Frontal cortex (tissue), 4 donors: ENCODE measurements at places on chromosomes 7 and 10. TPM values are rescaled to one million over a fixed set of nuclear protein-coding genes. Genes with fewer than 3 reads are reported as not detected.

- DNase-seq = no peak
Measured at GRCh38 chr7:55120501-55121198, 101.8 kb downstream of the EGFR start.

DNA sequence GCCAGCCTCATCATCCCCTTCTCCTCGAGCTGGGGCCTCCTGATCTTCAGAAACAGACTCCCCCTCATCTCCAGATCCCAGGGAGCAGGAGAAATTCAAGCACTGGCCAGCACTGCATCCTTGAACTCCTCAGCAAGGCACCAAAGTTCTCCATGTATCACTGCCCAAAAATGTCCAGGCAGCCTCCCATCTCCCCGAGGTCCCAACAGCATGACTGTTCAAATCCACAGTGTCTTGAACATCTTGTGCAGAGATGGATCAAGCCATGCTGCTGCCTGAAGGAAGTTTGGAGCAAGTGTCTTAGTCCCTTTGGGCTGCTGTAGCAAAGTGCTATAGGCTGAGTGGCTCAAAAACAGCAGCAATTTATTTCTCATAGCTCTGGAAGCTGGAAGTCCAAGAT is 115.5 kb upstream of the GALNT17 start:
- DNase-seq = no peak

DNA sequence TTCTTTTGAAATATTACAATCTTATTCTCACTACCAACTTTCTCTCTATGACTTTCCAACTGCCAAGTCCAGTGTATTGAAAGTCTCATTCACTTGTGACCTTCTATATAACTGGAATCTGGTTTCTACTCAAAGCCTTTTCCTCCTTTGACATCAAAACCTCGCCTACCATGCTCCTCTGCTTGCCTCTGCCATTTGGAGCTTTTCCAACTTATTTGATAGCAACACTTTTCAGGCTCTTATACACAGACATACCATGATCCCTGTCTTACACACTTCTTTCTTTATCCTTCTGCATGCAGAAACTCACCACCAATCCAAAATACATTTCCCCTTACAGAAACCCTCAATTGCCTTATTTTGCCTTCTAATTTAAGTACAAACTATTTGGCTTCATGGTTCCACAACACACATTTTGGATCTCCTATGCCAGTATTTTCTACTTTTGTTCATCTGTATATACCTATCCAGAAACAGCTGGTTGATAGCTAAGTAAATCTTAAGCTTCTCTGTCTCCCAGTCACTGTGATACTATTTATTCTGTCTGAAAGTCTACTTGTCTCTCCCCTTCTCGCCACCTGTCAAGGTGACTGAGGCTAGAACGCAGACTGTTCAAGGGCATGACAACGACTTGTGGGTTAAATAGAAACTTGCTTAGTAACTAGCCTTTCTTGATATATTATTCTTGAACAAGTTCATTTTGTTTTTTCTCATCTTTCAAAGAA is 22.4 kb downstream of the GNG11 start:
- no peak for DNase-seq

DNA sequence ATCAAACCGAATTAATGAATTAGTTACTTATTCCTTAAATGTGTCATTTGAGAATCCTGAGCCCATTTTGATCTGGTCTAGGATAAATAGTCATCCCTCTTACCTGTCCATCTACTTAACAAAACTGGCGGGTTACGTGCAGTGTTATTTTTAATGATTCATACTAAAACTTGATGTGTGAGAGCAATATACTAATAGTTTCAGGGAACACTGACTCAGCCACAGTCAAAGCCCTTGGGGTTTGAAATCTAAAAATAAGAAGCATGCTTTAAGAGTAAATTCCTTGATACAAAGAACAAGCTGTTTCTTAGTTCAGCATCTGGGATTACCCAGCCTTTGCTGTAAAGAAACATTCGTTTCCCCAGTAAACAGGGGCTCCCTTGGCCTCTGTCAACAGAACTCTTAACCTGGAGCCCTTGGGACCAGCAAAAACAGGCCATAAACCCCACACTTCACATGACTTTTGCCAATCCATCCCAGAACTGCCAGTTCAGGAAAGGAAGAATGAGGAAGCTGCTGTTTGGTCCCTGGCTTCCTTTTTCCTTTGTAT is 370.6 kb upstream of the IGFBP3 start:
- no peak for DNase-seq

GRCh38 chr7:134767520-134768168 is 11.8 kb upstream of the CALD1 start:
- no peak for DNase-seq

DNA sequence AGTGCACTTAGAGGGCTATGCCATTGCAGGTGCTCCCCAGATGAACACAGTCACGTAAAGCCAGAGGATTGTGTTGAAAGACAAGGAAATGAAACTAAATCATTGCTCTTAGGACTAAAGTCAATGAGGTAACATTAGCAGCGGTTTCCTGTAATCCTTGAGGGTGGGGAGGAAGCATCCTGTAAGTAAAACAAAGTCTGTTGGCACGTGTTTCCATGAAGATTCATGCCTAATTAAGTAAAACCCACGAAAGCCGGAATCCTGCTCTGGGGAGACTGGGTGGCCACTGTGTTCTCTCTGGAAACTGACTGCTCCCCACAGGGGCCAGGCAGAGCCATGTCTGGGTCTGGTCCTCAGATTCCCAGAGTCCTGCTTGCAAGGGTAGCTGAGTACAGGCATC is 18.3 kb downstream of the STEAP1B start:
- DNase-seq = no peak

DNA sequence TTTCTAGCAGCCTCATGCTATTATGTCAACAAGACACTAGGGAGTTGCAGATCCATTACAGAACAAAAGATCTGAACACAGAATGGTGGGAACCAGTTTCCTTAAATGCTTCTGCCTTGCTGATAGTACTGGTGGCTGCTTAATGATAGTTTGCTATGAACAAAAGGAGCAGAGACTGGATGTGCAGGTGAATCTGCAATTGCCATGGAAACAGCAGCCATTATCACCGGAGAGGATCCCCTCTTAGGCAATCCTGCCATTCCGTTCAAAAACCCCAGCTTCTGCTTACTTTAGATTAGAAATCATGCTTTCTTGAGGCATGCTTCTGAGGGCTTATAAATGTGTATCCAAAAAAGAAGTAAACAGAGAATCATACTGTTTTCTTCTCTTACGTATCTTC is 80.0 kb upstream of the PRKAR2B start:
- DNase-seq = no peak

- no peak for DNase-seq
Measured at GRCh38 chr7:2255145-2256139, 13.4 kb downstream of the NUDT1 start.

GRCh38 chr7:141668853-141669252 is 33.1 kb downstream of the DENND11 start:
- no peak for DNase-seq

DNA sequence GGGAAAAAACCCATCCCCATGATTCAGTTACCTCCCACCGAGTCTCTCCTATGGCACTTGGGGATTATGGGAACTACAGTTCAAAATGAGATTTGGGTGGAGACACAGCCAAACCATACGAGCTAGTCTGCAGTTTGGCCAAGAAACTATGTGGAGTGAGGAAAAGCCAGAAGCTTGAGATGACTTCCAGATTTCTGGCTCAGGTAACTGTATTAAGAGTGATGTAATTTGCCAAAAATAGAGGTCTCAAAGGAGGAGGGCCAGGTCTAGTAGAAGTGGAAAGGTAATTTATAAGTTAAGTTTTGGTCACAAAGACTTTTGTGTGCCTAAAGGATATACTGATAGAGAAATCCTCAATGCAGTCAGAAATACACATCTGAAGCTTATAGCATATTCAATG is 279.7 kb upstream of the MGMT start:
- no peak for DNase-seq

GRCh38 chr10:14822879-14823755 is 14.7 kb downstream of the CDNF start:
- peak; percentile 60 for DNase-seq

PNLIP gene
- total RNA-seq = not detected

PRKCQ gene
- total RNA-seq = 2.0 TPM

NME8 gene
- not detected for total RNA-seq

CPA2 gene
- not detected for total RNA-seq

NYAP1 gene
- 55.0 TPM for total RNA-seq

DENND11 gene
- total RNA-seq = 32.6 TPM

SMO gene
- 8.6 TPM for total RNA-seq

HOXA3 gene
- not detected for total RNA-seq
